ENCODE measurements at places on chromosomes 6 and 20.

GRCh38 chr6:72218125-72218524, 331.8 kb downstream of the RIMS1 start:
- no peak for DNase-seq

DNA sequence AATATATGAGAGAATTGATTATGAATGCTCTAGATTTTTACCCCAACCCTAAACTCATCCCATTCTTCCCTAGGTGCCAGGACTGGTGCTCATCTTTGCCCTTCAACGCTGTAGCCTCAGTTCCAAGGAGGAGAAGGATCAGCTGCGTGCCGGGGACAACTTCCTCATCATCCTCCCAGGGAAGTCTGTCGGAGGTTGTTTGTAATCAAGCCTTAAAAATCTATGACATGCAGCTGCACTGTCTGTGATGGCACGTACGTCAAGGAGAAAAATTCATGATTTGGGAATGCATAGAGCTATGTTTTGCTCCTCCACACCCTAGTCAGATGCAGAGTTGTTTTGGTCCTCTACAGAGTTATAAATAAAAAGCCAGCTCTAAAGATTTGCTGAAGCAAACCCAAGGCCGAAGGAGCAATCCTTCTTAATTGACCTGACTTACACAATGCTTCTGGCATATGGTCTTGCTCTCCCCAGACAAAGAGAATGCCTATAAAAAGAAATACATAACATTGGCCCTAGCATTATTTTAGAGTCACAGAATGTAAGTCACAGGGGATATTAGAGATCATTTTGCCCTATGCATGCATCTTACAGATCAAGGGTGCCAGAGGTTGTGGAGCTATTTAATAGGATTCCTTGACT, 244.2 kb downstream of the HIVEP2 start:
- no peak for DNase-seq

- DNase-seq: no peak
Measured at GRCh38 chr20:63553933-63554290, at the start of gene FNDC11. Gene FNDC11 (plus strand): TSS chr20:63554159. CDS start chr20:63555664, 1,505 bp downstream.

- DNase-seq: peak; percentile 12
Measured at GRCh38 chr6:17584241-17584803, 15.8 kb upstream of the FAM8A1 start.

- no peak for DNase-seq
Measured at GRCh38 chr6:43683708-43684455, 3.7 kb downstream of the MRPS18A start.

DNA sequence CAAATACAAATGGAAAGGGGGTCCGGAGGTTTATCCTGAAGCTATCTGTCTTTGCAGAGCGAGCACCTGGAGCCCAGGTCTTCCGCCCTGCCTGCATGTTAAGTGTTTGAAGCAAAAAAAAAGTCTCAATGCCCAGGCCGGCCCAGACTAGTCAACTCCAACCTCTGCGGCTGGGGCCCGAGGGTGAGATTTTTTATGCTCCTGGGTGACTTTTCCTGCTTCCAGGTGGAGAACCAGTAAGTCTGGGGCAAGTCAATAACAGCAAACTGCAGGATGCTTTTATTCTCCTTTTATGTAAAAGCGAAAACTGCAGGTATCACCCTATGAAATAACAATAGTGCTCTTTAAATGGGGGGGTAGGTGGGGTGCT, 2.0 kb upstream of the ZBP1 start:
- DNase-seq: no peak
